ENCODE measurements at places on chromosomes 2 and 18.

- DNase-seq, result no peak
Observed at GRCh38 chr2:6966446-6966940, 49.3 kb downstream of the RNF144A start.

GRCh38 chr2:31384351-31384750 is 30.2 kb downstream of the XDH start:
- DNase-seq, result peak; percentile 28

DNA sequence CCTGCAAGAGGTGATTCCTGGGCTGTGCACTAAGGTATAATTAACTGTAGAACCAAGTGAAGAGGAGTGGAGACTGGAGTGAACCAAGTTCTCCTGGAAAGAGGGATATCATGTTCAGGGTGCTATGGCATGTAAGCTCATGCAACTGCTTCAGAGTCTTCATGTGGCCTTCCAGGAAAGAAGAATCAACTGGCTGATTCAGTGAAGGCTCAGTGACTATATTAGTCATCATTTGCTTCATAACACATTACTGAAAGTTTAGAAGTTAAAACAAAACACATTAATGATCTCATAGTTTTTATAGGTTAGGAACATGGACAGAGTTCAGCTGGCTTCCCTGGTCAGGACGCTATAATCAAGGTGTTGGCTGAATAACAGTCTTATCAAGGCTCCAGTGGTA is 1200.8 kb upstream of the GYPC start:
- no peak for DNase-seq

GRCh38 chr2:164794016-164794415 is 47.6 kb downstream of the COBLL1 start:
- no peak for DNase-seq

DNA sequence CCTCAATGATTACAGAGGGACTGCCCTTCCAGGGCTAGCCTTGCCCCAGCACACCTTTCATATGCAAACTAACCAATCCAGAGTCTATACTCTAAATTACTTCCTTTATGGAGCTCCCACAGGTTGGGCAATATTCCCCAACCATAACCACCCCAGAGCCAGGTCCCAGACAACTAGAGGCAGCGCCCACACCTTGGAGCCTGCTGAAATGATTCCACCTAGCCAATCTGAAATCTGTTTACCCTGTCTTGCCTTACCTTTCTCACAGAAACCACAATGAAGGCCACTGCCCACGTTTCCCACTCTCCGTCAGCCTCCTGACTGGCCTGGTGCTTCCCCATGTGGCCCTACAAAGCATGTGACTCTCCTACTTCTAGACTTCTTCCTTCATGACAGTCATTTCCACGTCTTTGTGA is 62.0 kb downstream of the REEP1 start:
- DNase-seq, result no peak

GRCh38 chr2:147688242-147688641 is 156.6 kb upstream of the ACVR2A start:
- no peak for DNase-seq

DNA sequence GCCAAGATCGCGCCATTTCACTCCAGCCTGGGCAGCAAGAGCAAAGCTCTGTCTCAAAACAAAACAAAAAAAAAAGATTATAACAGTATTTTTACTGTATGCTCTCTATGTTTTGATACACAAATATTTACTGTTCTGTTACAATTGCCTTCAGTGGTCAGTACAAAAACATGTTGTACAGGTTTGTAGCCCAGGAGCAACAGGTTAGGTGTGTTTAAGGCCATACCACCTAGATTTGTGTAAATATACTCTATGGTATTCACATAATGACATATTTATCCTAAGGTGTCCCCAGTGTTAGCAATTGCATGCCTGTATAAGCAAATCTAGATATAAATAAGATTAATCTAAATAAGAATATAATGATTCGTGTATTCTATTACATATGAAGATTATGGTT is 625.0 kb downstream of the TMEM182 start:
- DNase-seq, result no peak

- DNase-seq, result no peak
Observed at GRCh38 chr2:46518861-46519260, 39.5 kb downstream of the TMEM247 start.

- DNase-seq, result no peak
Observed at GRCh38 chr2:217733461-217733860, 269.3 kb downstream of the TNS1 start.

All from GM13977 (cell line).